ENCODE measurements at places on chromosomes 13 and 19. TPM values are rescaled to one million over a fixed set of nuclear protein-coding genes. Genes with fewer than 3 reads are reported as not detected.

ONECUT3 gene
- not detected for polyA plus RNA-seq

SYNGR4 gene
- not detected for polyA plus RNA-seq

KANK2 gene
- polyA plus RNA-seq: 17.4 TPM

- DNase-seq: no peak
- no peaks in the 10 kb centered on the region for H3K27me3 ChIP-seq
- no peak overlapping the region for H3K4me3 ChIP-seq
These were observed 15.3 kb upstream of the SPATA13 start for GRCh38 chr13:24145240-24145639.

DNA sequence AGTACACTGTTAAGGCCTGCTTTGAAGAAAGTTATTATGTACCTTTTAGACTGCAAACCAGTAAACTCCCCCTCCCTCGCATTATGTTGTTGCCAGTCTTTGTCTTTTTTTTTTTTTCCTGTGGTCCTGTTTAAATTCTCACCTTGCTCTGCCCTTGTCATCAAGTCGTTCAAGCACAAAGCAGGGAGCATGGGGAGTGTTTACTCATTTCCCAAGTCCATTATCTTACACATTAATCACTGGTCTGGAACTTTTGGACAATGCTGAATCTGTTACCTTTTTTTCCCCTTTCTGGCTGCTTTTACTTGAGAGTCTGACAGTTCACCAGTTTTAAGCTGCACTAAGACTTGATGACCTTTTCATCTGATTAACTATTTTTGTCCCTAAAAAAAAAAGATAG is 108.2 kb downstream of the DACH1 start:
- H3K27ac ChIP-seq: no peak overlapping the region
- H3K27me3 ChIP-seq: no peaks in the 10 kb centered on the region
- no peak for DNase-seq
- no peaks in the 10 kb centered on the region for H3K4me1 ChIP-seq
- H3K36me3 ChIP-seq: no peaks in the 10 kb centered on the region

DNA sequence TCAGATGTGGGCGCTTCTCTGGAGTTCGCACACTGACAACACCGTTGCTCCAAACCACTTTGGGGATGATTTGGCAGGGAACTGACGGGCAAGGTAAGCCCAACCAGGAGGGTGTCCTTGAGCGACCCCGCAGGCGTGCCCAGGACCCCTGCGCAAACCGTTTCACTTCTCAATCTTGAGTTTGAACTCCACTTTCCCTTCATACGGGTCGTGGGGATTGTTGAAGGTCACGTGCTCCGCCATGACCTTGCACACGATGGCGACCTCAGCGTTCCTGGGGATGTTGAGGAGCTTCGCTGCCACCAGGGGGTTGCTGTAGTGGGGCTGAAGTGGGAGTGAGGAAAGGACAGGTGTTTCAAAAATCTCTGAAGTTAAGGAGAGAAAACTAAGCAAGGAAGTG is 8.8 kb downstream of the ATP4B start:
- H3K27ac ChIP-seq: no peak overlapping the region
- DNase-seq: no peak
- peaks cover 3% of the 10 kb centered on the region for H3K4me1 ChIP-seq
- peaks cover 28% of the 10 kb centered on the region for H3K27me3 ChIP-seq

All from K562 (cell line).